ENCODE measurements at places on chromosomes 7 and 10. TPM values are rescaled to one million over a fixed set of nuclear protein-coding genes. Genes with fewer than 3 reads are reported as not detected.

GRCh38 chr10:46028584-46029460 lies 1.6 kb downstream of the NCOA4 start:
- DNase-seq = peak; percentile 75

The VPS37D gene
- 5.9 TPM for total RNA-seq

The GRID2IP gene
- total RNA-seq = not detected

The GOLGA7B gene
- not detected for total RNA-seq

The NRF1 gene
- 14.1 TPM for total RNA-seq

The SFTPD gene
- 0.36 TPM for total RNA-seq

DNA sequence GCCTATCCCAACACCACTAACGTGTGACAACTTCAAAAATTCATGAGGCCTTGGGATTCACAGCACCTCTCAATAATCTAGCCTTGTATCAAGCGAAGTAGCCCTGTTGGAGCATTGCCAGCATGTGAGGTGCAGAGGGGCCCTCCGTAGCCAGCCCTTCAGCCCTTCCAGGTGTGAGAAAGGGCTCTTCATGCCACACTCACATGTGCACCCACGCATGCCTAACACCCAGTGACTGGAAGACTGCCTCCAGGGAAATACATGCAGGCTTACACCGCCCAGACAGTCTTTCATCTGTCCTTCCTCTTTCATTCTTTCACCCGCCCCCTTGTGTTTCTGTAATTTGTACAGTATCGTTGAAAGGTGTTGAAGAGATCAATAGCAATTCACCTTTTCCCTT lies 26.1 kb downstream of the LRRC4 start:
- DNase-seq = no peak

DNA sequence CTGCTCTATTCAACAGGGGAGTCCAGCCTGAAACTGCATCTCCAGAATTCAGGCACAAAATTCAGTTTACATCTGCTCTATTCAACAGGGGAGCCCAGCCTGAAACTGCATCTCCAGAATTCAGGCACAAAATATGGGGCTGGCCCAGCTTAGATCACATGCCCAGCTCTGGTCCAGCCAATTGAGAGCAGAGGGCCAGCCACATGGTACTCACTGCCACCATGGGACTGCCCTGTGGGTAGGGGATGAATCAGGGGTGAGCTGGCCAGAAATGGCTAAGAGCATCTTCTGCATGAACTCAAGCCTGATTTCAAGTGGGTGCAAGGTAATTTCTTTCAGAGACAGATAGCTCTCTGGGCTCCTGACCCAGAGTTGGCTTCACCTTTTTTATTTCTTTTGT lies 156.6 kb upstream of the LYZL2 start:
- peak; percentile 96 for DNase-seq

- no peak for DNase-seq
These were observed 108.2 kb downstream of the PFKFB3 start for GRCh38 chr10:6310977-6311376.

DNA sequence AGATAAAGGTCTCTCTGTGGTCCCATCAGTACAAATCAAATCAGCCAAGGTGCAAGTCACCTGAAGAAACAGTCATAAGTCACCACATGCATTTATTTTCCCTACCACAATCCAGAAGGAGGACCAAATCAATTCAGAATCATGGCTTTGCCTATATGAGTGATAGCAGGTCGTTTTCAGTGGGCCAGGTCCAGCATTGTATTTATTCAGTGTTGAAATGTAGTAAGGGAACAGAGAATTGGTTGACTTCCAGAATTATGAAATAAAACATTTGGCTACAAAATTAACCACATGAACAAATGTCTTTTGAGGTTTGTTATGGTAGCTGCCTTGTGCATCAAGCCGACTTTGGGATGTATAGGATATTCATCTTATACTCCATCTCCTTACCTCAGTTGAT lies 88.4 kb downstream of the POLR1F start:
- no peak for DNase-seq

DNA sequence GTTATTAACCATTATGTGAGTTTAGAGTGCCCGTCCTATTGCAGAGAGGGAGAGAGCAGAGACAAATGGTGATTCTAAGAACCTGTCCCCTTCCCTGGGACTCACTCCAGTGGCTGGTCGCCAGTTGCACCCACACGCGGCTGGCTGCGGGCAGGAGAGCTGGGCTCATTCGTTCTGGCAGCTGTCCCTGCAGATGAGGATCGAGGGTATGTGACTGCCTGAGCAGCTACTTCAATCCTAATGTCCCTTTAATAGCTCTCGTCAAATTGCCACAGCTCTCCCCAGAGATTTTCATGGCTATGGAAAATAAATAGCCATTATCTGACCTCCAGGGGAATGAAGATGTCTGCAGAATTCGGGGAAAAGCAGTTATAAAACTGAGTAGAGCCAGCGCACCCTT lies 41.6 kb downstream of the RBM28 start:
- DNase-seq = no peak

The PHYHIPL gene
- not detected for total RNA-seq

DNA sequence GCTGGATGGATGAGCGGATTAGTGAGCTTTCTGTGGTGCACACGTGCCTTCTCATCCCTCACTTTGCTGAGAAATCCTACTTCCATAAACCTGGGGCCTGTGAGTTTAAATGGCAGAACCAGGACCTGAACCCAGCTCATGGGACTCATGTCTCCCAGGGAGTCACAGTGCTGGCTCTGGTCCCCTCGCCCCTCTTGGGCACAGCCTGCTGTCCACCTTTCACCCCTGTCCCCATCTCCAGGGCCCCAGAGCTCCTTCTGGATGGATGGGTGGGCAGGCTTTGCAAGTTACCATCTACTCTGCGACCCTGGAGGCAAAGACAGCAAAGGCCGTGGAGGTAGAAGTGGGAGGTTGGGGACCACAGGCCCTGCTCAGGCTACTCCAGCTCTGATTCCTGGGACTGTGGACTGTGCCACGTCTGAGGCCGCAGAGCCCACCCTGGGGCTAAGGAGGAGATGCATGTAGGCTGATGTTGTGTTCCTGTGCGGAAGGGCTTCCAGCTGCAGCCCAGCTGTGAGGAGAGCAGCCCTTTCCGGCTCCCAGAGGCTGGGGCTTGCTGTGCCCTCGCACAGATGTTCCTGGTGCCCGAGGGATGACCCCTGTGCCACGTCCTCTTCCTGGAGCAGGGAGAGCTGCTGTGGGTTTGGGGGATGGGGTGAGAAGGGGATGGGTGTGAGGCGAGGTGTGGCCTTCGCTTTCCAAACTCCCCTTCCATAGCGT lies 40.3 kb downstream of the PRF1 start:
- DNase-seq = no peak

- no peak for DNase-seq
These were observed 87.0 kb downstream of the PTPN20 start for GRCh38 chr10:46998192-46998591.

DNA sequence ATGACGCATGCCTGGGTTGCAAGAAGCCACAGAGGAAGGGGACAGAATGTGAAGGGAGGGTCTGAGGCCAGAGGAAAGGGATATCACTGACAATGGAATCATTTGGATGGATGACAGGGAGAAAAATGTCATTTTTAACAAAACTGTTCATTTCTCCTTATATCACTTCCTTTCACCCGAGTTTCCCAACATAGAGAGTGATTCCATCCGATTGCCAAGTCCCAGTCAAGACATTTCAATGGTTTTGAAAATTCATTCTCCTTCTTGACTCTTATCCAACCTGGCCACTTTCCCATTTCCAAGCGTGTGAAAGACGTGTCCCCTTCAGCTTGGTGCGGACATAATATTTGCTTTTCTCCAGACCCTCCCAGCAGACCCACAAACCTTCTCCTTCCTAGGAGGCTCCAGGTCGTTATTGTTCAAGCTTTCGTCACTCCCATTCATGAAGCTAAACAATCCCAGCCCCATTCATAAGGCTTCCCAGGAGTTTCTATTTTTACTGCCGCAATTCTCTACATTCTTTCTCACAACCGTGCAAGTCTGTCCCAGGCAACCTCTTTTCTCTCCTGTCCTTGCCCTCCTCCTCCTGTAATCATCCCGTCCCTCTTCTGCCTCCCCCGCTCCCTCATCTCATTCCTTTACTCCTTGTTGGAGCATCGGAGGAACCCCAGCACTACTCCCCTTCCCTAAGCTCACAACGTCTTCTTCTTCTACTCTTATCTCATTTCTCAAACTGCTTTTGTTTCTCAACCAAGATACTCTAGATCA lies 301.3 kb upstream of the KLF6 start:
- no peak for DNase-seq

- no peak for DNase-seq
These were observed 197.0 kb upstream of the PRSS58 start for GRCh38 chr7:142454862-142455261.

- peak; percentile 72 for DNase-seq
These were observed 270.4 kb downstream of the HGF start for GRCh38 chr7:81499262-81500116.

DNA sequence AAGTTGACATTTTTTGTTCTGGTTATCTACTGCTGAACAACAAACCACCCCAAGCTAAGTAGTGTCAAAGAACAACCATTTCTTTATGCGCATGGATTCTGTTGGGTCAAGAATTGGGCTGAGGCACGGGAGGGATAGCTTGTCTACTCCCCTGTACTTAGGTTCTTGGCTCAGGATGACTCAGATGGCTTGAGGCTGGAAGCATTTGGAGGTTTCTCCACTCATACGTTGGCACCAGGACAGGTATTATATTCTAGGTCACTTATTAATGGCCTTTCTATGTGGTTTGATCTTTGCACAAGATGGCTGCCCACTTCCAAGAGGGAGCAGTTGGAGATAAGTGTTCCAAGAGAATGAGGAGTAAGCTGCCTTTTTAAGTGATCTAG lies 11.8 kb upstream of the TFAM start:
- no peak for DNase-seq

DNA sequence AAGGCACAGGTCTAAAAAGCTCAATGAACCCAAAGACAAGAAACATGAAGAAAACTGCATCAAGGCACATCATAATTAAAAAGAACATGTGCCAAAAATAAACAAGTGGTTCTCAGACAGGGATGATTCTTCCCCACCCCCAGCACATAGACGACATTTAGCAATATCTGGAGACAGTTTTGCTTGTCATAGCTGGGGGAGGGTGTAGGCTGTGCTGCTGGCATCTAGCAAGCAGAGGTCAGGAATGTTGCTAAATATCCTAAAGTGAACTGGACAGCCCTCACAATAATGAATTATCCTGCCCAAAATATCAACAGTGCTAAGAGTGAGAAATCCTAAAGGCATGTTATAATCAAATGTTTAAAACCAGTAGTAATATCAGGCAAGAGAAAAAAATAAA lies 122.6 kb downstream of the MICU1 start:
- DNase-seq = no peak

GRCh38 chr10:43076876-43077420 lies at the start of gene RET:
TSS of gene RET (plus strand) at chr10:43077069. CDS start at chr10:43077259, 190 bp downstream.
- peak; percentile 89 for DNase-seq

DNA sequence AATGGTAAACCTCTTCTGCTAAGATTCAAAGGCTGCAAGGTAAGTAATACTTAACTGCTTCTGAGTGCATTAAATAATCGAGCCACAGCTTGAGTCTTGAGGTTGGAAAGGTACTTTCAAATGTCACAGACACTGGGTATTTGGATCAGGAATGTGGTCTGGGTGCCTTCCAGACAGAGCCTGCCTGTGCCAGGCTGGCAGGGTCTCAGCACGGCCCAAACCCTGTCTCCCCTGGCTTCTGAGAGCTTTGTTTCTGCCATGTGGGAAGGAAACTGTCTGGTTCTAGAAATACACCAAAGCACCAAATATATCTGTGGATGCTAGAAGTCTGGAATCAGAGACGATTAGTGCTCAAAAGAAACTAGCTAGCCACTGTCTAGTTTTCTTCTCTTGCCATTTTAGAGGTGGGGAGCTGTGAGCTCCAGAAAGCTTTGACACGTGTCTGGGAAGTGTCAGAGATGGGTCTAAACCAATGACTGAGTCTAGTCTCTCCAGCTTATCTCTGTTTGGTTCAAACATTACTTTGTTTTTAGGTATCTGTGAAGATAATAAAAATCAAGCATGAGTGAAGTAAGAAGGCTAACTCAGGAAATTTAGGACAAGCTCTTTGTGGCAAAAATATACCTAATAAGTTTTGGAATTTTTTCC lies 162.8 kb downstream of the CYP26A1 start:
- no peak for DNase-seq

The VCL gene
- total RNA-seq = 201 TPM

DNA sequence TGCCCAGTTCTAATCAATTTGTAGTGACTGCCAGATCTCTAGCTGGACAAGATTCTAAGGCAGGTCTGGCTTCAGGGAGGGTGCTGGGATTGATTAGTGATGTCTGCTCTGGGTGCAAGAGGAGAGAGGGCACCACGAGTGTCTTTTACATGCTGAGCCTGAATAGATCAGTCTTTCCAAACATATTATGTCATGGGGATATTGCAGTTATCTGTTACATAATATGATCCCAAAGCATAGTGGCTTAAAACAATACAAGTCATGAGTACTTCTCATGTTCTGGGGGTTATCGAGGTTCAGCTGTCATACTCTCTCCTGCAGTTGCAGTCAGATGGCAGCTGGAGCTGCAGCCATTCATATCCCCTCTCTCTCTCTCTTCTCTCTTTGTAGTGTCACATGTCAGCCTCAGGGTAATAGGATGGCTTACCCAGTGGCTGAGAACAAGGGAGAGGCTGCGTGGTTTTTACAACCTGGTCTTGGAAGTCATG lies 26.0 kb downstream of the SLC29A3 start:
- DNase-seq = no peak

The COMTD1 gene
- 8.5 TPM for total RNA-seq

- no peak for DNase-seq
These were observed 220.5 kb downstream of the PTPRN2 start for GRCh38 chr7:158366916-158367633.

DNA sequence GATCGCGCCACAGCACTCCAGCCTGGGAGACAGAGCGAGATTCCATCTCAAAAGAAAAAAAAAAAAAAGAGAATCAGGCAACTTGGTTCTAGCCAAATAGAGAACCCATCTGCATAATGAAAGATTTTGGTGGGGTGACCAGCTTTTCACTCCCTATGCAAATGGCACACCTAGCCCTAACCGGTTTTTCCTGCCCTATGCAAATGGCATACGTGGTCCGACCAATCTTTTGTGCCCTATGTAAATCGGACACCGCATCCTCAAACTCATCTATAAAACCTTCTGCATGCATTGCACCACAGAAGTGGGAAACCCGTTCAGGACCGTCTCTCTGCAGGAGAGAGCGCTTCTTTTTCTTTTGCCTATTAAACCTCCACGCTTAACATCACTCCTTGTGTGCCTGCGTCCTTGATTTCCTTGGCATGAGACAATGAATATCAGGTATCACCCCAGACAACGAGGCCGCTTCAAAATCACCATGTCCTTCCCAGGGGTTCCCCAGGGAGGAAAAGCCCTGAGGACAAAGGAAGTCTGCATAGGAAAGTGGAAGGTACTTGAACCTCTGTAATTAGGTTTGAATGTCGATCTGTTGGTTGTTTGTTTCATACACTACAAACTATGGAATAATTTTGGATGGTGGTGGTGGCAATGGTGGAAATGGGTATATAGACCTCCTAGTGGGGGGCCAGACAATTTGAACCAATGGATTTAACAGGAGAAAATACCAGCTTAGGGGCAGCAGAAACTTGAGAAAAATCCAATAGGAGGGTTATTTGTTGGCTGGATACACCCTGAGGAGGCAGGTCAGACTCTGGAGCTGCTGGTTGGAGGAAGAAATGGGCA lies 396.2 kb downstream of the TYW1 start:
- no peak for DNase-seq
